Subcutaneous adipose tissue (tissue), 4 donors: ENCODE measurements at places on chromosomes 6 and 20. TPM values are rescaled to one million over a fixed set of nuclear protein-coding genes. Genes with fewer than 3 reads are reported as not detected.

CST4 gene
- not detected for total RNA-seq

ITPR3 gene
- total RNA-seq: 13.8 TPM

ZBP1 gene
- total RNA-seq: 0.88 TPM

SLC35D3 gene
- not detected for total RNA-seq

AHCY gene
- total RNA-seq: 43.0 TPM

LY86 gene
- total RNA-seq: 5.9 TPM

PRPH2 gene
- 0.16 TPM for total RNA-seq

CEP85L gene
- total RNA-seq: 12.2 TPM

KCNS1 gene
- total RNA-seq: not detected

ADGB gene
- total RNA-seq: not detected

PAX1 gene
- total RNA-seq: not detected

ATP9A gene
- 94.5 TPM for total RNA-seq

CTSZ gene
- 260 TPM for total RNA-seq

GFOD1 gene
- total RNA-seq: 30.9 TPM

EDN3 gene
- total RNA-seq: not detected

F13A1 gene
- 110 TPM for total RNA-seq

YIPF3 gene
- 64.1 TPM for total RNA-seq

NUP153 gene
- 30.3 TPM for total RNA-seq

TRIM15 gene
- total RNA-seq: not detected

FRK gene
- total RNA-seq: 0.75 TPM

GRM4 gene
- total RNA-seq: not detected

TCF21 gene
- 0.44 TPM for total RNA-seq

ULBP3 gene
- total RNA-seq: 1.7 TPM

BLTP3A gene
- total RNA-seq: 17.6 TPM

TNFRSF6B gene
- 3.9 TPM for total RNA-seq

ADTRP gene
- 0.38 TPM for total RNA-seq

VARS1 gene
- 37.5 TPM for total RNA-seq

PPP1R3D gene
- 7.0 TPM for total RNA-seq

OR2H2 gene
- not detected for total RNA-seq

SUMO4 gene
- 4.5 TPM for total RNA-seq
